NCI-H1048 (cell line): ENCODE measurements at places on chromosomes 12 and 14.

DNA sequence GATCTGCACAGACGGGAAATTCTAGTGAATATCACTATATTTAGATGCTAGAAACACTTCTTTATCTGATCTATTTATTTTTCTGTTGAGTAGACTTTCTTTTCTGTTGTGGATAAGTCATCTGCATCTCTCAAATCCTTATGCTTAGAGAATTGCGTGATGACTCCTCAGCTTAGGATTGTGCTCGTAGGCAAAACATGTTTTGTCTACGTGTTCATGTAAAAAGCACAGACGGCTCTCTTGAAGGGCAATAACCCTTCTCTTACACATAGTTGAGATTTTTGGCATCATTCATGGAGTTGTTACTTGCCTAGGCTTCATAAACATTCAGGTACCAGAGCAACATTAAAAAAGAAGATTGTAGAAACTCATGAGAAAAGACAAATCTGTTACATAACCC lies 18.6 kb downstream of the PPFIBP1 start:
- no peak for DNase-seq

DNA sequence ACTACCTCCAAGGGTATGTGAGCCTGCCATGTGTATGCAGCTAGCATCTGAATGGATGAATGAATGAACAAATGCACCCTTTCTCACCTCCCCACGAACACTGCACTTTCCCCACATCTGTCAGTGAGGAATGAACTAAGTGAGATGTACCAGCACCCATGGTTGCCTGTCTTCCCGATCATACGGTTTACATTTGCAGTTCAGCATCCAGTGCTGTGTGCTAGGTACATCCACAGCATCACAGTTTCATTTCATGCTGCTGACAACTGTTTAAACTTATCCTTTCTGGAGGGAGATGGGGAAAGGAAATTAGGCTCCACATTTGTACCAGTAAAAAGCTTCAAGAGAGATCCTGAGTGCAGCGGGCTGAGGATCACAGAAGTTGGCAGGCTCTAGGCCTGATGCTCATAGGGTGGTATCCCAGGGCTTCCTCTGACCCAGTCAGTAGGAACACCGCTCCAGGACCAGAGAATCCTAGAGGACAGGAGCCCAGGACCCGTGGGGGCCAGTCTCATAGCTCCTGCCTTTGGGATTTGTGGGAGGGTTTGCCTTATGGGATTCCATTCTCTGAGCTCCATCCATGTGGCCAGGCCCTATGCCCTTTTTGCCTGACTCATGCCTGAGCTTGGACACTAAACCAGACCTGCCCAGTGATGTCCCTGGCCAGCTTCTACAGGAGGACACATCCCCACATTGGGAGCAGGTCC lies 294.5 kb downstream of the CACNA1C start:
- no peak for DNase-seq

DNA sequence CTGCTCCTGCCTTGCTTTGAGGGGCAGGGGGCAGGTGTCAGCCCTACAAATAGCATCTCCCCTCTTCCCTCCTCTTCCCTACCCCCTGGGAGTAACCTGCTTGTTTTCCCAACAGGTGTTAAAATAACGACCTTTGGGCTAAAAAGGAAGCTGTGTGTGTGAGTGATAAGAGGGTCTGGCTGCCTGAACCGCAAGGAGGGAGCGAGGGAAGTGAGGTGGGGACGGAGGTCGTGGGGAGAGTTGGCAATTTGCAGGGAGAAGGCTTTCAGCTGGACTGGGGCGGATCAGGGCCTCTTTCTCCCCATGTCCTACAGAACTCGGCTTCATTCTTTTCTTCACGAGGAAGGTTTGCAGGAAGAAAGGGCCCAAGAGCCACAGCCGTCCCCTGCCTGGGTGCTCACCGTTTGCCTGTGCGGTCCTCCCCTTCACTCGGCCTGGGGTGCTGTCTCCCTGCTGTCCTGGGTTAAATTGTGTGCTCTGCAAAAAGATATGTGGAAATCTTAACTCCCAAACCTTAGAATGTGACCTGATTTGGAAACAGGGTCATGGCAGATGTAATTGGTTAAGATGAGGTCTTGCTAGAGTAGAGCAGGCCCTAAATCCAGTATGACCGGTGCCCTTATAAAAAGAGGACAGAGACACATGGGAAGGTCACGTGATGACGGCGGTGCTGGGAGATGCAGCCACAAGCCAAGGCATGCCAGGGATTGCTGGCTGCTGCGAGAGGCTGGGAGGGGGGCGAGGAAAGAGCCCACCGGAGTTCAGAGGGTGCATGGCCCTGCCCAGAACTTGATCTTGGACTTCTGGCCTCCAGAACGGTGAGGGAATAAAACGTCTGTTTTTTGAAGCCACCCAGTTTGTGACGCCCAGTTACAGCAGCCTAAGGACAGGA lies 38.7 kb upstream of the NCOR2 start:
- no peak for DNase-seq

DNA sequence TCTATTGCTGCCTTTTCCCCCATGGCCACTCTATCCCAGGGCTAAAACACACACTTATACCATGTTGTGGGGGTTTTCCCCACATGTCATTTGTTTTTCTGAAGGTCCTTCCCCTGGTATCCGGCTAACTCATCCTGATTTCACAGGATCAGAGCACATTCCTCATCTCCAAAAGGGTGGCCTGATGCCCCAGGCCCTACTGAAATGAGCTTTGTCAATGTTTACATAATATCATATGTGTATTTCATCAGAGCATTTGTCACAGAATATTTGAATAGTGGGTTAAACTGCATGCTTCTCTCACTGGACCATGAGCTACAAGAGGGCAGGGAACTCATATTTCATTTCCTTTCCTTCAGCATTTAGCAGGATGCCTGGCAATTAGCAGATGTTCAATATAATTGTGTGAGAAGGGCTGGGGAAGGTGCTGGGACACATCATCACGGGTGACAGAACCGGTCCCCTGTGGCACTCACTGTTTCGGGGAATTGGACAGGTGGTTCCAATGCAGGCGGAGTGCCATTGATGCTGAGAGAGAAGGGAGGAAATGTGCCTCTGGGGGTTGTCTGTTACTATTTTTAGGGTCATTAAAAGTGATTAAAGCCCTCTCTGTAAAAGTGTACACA lies 26.8 kb downstream of the EMP1 start:
- DNase-seq, result peak; percentile 23

GRCh38 chr12:71967211-71967610 lies 28.6 kb downstream of the TPH2 start:
- no peak for DNase-seq

DNA sequence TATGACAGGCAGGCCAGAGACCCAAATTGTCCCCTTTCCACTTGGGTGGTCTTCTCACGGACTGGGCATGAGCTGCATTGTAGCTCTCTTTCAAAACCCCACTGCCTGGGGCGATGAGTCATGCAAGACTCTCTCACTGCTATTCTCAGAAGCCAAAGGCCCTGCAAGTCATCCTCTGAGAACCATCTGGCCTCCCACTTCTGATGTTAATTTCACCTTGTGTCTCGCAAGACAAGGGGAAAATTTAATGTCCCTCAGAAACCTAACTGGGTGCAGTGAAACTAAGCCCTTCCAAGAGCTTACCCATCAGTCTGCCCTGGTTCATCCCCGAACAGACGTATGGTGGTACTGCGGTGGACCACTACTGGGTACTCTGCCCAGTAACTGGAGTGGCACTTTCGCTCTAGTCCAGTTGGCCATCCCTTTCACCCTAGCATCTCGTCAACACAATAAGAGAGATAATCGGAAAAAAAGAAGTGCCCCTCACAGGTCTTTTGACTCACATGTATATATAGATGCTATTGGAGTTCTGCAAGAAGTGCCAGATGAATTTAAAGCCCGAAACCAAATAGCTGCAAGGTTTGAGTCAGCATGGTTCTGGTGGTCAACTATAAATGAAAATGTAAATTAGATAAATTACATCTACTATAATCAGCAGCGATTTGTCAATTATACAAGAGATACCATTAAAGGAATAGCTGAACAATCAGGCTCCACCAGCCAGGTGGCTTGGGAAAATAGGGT lies 31.3 kb upstream of the LALBA start:
- no peak for DNase-seq

DNA sequence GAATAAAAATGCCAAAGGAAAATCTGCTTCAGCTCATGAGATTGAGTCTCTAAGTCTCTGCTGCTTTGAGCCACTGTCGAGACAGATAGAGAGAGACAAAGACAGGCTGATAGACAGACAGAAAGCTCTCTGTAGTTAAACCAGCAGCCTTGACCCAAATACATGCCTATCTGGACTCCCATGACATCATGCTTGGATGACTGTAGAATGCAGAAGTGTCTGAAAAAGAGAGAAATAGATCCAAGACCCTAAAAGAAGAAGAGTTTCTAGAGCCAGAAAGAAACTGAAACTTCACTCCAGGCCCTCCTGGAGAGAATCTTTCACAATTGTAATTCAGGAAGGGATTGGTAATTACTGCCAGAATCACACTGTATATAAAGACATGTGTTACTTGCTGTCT lies 122.6 kb upstream of the PLXNC1 start:
- no peak for DNase-seq

DNA sequence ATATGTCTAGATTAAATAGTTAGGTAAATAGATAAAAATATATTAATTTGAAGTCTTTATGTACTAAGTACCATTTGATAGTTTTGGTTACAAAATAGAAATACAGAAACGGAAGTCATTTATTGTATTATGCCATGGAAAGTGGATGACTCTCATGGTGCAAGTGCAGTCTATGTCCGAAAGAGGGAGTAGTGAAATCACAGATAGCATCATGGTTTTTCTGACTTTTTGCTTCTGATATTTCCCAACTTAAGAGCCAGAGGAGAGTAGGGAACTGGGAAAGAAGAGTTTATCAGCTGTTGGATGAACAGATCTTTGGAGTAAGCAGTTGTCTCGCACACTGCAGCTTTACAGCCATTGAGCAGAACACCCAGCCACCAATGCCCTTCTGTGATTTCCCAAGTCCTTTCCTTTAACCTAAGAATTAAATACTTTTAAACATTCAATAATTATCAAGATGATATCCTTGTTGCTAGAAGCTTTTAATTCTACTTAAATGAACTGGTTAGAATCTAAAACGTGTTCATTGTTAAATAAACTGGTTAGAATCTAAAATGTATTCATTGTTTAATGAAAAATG lies 18.4 kb upstream of the SRGAP1 start:
- DNase-seq, result peak; percentile 15
